ENCODE measurements at places on chromosomes 2 and 18. TPM values are rescaled to one million over a fixed set of nuclear protein-coding genes. Genes with fewer than 3 reads are reported as not detected.
A peak's percentile ranks its signal among the peaks of the same experiment; 100 is the strongest.

GRCh38 chr2:236932831-236933361 lies 152.8 kb upstream of the COPS8 start:
- no peaks in the 10 kb centered on the region for H3K36me3 ChIP-seq
- H3K27ac ChIP-seq, result no peak overlapping the region
- no peak overlapping the region for H3K4me3 ChIP-seq
- no peaks in the 10 kb centered on the region for H3K4me1 ChIP-seq
- DNase-seq, result no peak

HADHA gene
- total RNA-seq, result 83.8 TPM

- H3K27ac ChIP-seq, result no peak overlapping the region
- H3K4me3 ChIP-seq, result no peak overlapping the region
- no peak for DNase-seq
- peaks cover 2% of the 10 kb centered on the region for H3K4me1 ChIP-seq
Measured at GRCh38 chr18:26516964-26517363, 31.4 kb downstream of the KCTD1 start.

DNA sequence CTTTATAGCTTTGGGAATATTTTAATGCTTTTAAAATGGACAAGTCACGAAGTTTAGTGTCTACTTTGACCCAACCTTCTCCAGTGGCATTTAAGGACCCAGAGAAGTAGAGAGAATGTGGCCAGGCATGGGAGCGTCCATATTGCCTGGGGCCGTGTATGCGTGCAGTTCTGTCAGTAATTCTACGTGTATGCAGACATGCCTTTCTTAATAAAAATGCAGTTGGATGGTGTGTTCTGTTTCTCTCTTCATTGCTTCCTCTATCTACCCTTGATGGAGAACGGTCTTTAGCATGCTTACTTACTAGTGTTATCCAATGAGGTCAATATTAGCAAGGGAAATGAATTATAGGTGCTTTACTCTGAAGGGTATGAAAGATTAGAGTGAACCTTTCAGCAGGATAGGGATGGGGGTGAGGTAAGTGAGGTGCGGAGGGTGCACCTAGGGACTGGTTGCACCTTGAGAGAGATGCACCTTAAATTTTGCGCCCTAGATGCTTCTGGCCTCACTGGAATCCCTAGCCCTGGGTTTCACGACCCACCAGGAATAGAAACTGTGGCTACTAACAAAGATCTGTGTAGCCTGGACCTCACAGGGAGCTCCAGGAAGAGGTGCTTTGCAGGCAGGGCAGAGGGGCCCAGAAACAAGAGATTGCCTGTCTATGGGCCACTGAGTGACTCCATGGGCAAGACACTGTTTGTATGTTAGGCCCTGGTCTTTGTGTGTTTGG lies 194.3 kb downstream of the MYCN start:
- DNase-seq, result peak; percentile 19
- H3K27me3 ChIP-seq, result no peaks in the 10 kb centered on the region
- no peaks in the 10 kb centered on the region for H3K4me1 ChIP-seq
- H3K4me3 ChIP-seq, result no peak overlapping the region
- H3K27ac ChIP-seq, result no peak overlapping the region

DNA sequence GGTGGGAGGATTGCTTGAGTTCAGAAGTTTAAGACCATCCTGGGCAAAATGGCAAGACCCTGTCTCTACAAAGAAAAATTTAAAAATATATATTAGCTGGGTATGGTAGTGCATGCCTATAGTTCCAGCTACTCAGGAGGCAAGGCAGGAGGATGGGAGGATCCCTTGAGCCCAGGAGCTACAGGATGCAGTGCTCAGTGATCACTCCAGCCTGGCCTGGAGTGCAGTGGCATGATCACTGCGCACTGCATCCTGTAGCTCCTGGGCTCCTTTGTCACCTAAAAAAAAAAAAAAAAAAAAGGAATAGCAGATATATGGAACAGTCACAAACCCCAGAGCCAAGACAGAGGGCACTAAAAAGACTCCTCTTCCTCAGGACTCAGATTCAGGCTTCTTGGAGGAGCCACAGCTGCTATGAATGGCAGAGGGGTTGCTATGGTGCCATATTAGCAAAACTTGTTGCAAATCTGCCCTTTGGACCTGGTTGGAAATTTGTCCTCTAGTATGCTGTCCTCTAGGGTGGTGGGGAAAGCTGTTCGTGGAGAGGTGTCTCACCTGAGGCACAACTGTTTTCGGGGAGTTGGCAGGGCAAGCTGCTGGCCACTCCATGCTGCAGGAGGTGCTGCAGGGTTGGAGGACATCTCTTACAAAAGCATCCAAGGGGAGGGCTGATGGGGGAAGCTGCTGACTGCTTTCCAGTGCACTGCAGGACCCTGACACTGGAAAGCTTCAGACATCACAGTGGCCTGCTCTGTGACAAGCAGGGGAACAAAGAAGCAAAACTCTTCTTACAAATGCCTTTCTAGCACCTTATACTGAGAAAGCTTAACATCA lies 22.7 kb downstream of the CYP20A1 start:
- DNase-seq, result peak; percentile 48
- peak overlapping the region; percentile 10 for H3K27ac ChIP-seq
- H3K4me3 ChIP-seq, result no peak overlapping the region
- peaks cover 35% of the 10 kb centered on the region for H3K36me3 ChIP-seq

DNA sequence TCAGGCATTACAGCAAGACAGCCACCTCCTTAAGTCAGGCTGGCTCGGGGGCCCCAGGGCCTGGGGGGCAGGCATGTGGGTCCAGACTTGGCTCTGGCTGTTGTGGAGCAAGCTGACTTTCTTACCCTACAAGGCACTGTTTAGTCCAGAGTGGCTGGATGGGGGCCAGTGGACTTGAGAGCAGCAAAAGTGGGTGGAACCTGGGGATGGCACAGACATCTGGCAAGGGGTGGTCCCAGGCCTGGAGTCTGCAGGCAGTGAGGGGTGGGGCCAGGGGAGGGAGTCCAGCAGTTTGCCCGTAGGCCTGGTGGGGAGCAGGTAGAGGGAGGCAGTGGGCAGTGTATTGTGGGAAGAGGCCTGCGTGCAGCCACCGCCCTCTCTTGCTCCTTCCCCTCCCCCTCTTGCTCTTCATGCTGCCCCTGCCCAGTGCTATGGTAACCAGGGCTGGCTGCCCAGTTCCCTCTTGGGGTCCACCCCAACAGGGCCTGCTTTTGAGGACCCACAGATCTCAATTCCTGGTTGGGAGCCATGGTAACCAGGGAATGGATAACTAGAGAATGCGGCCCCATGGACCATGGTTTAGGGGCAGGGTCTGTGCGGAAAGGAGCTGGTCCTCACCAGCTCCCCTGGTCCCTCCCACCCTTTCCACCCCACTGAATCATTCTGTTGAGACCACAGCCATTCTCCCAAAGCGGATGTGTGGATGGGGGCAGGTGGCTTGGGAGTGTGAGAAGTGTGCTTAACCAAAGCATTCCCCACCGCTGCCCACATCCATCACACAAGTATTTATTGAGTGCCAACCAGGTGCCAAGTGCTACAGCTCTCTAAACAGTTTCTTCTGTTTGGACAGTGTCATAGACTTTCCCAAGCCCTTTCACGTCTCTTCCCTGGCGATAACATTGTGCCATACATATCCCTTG lies 19.3 kb downstream of the SPEG start:
- peaks cover 3% of the 10 kb centered on the region for H3K4me1 ChIP-seq
- no peaks in the 10 kb centered on the region for H3K36me3 ChIP-seq
- peak; percentile 59 for DNase-seq
- no peak overlapping the region for H3K27ac ChIP-seq
- no peaks in the 10 kb centered on the region for H3K27me3 ChIP-seq

DNA sequence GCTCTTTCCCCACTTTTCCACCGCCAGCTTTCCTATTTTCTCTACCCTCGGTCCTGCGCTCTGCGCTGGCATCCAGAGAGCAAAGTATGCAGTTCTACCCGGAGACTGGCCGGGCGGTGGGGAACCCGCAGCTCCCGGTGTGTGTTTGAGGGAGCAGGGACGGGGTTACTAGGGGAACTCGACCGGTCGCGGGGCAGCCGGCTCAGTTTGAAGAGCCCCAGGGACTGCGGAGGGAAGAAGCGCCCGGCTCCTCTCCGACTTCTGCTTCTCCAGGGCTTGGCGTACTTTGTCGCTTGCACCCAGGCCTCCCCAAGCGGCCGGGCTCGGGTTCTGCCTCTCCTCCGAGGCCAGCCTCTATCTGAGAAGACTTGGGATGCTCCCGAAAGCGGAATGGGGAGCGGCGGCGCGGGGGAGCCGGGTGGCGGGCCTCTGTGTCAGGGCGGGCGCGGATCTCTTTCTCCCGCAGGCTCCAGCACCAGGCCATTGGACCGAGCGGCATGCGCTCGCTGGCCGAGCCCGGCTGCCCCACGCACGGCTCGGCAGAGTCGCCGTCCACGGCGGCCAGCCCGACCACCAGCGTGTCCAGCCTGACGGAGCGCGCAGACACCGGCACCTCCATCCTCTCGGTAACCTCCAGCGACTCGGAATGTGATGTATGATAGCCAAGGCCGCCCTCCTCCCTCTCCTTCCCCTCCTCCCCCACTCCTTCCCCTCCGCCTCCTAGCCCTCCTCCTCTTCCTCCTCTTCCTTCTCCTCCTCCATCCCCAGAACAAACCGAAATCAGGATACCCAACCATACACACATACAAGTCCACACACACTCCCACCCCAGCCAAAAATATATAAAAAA lies 2.8 kb downstream of the SIX3 start:
- peaks cover 7% of the 10 kb centered on the region for H3K4me1 ChIP-seq
- DNase-seq, result peak; percentile 85
- H3K27me3 ChIP-seq, result peaks cover 99% of the 10 kb centered on the region

GRCh38 chr2:203585516-203585915 lies 50.4 kb upstream of the RAPH1 start:
- no peak overlapping the region for H3K27ac ChIP-seq
- H3K4me1 ChIP-seq, result no peaks in the 10 kb centered on the region
- H3K4me3 ChIP-seq, result no peak overlapping the region
- no peak for DNase-seq
- H3K36me3 ChIP-seq, result no peaks in the 10 kb centered on the region

SH3BP4 gene
- total RNA-seq, result 49.1 TPM

GRCh38 chr18:493986-494983 lies 6.2 kb downstream of the COLEC12 start:
- peaks cover 30% of the 10 kb centered on the region for H3K36me3 ChIP-seq
- no peak for DNase-seq
- H3K27me3 ChIP-seq, result no peaks in the 10 kb centered on the region
- no peak overlapping the region for H3K27ac ChIP-seq
- H3K4me1 ChIP-seq, result peaks cover 36% of the 10 kb centered on the region
- peak overlapping the region; percentile 67 for H3K4me3 ChIP-seq

DNA sequence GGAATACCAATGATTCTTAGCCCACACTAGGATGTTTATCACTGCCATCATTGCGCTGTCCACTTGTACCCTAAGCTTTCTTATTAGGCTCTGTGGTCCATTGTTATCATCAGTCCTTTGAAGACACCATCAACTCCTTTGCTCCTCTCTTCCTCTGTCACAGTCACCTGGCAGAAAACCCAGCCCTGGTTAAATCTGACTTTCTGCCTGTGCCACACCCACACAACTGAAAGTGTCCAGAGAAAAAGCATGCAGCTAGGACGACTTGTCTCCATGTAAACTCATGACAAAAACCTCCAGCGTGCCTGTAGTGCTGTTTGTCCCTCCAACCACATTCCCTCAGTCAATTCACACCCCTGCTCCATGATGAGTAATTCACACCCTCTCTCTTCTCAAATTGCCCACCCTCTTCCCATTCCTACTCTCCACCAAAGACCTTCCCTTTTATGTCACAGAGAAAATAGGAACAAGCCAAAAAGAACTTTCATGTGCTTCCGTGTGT lies 297.4 kb upstream of the MGAT5 start:
- H3K4me1 ChIP-seq, result no peaks in the 10 kb centered on the region
- H3K36me3 ChIP-seq, result no peaks in the 10 kb centered on the region
- H3K27me3 ChIP-seq, result peaks cover 4% of the 10 kb centered on the region
- no peak for DNase-seq

GRCh38 chr2:148876595-148877402 lies 1.8 kb downstream of the KIF5C start:
- H3K4me1 ChIP-seq, result no peaks in the 10 kb centered on the region
- no peaks in the 10 kb centered on the region for H3K36me3 ChIP-seq
- H3K4me3 ChIP-seq, result peak overlapping the region; percentile 85
- DNase-seq, result peak; percentile 96
- H3K27ac ChIP-seq, result peak overlapping the region; percentile 81

DNA sequence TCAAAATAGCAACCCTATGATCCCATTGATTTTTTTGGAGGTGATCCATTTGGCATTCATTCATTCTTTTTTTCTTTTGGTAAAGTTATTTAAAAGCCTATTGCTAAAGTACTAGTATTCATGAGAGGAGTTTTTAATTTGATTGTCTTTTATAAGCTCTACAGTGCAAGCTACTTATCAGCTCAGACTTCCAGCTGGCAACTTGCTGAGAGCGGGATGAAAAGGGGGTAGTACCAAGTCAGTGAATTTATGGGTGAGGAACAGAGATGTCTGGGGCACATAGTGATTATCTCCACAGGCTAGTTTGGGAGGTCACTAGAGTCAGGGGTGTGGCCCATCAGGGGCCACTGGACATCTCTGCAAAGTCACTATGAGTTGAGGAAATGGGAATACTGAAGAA lies 202.4 kb downstream of the PIK3C3 start:
- H3K4me3 ChIP-seq, result no peak overlapping the region
- H3K27ac ChIP-seq, result no peak overlapping the region
- no peaks in the 10 kb centered on the region for H3K4me1 ChIP-seq
- no peaks in the 10 kb centered on the region for H3K27me3 ChIP-seq
- DNase-seq, result no peak

RPL31 gene
- total RNA-seq, result 1,424 TPM

DNA sequence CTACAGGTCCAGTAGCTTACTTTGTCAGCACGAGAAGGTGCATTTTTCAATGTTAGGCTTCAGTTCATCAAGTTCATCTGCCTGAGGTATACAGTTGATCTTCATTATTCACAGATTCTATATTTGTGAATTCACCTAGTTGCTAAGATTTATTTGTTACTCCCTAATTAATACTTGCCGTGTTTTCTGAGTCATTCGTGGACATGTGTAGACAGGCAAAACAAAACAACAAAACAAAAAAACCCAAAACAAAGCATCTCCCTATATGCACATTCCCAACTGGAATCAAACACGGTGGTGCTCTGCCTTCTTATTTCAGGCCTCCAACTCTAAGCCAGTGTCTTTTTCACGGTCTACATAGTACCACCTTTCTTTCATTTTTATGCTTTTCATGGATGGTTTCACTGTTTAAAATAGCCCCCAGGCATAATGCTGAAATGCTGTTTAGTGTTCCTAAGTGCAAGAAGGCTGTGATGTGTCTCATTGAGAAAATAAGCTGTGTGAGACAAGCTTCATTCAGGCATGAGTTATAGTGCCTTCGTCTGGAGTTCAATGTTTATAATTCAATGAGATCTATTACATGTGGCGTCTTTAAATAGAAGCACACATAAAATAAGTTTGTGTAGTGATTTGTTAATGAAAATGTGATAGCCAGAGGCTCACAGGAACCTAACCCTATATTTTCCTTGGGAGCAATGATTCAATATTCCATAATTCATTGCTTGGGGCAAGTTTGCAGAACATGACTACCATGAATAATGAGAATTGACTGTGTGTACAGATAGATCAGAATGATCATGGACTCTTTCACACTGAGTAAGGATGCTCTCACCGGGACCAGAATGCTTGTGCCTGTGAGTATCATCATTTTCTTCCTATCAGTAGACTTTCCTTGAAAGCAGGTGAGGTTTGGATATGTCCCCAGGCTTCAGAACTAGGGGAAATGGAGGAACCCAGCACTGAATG lies 24.6 kb downstream of the ITGB6 start:
- no peak for DNase-seq
- peaks cover 7% of the 10 kb centered on the region for H3K4me1 ChIP-seq
- H3K36me3 ChIP-seq, result no peaks in the 10 kb centered on the region
- H3K27ac ChIP-seq, result no peak overlapping the region
- no peak overlapping the region for H3K4me3 ChIP-seq

RAB27B gene
- total RNA-seq, result 0.99 TPM

Measured in endodermal cell (in vitro differentiated cells).